ENCODE measurements at places on chromosomes 13 and 19.

GRCh38 chr19:1383312-1384084 is at the start of gene NDUFS7:
Gene NDUFS7 (plus strand): TSS chr19:1383907. CDS start chr19:1383927, 20 bp downstream.
- peak; percentile 80 for DNase-seq

DNA sequence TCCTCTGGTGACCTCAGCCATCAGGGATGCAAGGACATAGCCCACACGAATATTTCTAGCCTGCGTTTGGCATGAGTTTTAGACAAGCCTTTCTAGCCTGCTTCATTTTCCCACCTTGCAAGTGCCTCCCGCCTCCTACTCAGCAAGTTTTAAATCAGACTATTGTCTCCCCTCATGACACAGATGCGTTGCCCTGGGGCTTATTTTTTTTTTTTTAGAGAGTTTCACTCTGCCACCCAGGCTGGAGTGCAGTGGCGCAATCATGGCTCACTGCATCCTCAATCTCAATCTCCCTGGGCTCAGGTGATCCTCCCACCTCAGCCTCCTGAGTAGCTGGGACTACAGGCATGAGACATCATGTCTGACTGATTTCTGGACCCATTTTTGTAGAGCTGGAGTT is 14.6 kb downstream of the GJB2 start:
- DNase-seq = no peak

GRCh38 chr19:44515031-44515430 is 14.4 kb downstream of the CEACAM20 start:
- no peak for DNase-seq

DNA sequence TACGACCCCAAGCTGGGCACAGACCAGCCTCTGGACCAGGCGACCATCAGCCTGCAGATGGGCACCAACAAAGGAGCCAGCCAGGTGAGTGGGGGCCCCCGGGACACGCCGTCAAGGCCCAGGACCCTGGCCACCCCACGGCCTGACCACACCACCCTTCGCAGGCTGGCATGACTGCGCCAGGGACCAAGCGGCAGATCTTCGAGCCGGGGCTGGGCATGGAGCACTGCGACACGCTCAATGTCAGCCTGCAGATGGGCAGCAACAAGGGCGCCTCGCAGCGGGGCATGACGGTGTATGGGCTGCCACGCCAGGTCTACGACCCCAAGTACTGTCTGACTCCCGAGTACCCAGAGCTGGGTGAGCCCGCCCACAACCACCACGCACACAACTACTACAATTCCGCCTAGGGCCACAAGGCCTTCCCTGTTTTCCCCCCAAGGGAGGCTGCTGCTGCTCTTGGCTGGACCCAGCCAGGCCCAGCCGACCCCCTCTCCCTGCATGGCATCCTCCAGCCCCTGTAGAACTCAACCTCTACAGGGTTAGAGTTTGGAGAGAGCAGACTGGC is 9.6 kb downstream of the ELOF1 start:
- no peak for DNase-seq

- DNase-seq = no peak
These were observed 483.9 kb downstream of the FOXO1 start for GRCh38 chr13:40182591-40182990.

GRCh38 chr13:24124789-24125476 is 35.6 kb upstream of the SPATA13 start:
- DNase-seq = no peak

DNA sequence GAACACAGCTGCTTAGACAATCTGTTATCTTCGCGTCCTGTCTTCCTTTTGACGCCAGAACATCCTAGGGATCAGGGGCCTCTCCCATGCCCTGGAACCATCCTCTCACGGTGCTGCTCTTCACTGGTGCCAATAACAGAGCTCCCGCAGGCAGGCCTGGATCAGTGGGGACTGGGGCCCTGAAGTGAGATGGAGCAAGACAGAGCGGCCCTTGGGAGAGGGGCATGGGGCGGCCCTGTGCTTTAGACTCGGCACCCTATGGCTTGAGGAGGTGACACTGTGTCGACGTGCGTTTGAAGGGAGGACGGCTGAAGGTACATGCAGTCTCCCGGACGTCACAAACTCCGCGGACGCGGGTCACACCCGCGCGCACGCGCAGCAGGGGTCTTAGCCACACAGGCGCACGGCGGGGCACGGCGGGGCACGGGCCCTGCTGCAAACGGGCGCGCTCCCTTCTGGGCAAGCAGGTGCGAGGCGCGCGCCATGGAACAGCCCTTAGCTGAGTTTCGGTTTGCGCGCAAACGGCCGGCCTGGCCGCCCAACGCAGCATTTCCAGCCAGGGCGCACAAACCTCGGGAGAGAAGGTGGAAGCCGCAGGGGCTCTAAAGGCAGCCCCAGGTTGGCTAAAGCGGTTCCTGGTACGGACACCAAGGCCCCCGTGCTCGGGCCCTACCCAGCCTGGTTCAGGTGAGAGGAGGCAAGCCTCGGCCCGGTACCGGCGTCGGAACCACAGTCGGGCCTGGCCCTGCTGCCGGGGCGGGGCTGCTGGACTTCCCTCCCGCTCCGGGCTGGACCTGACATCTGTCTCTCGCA is 16.5 kb upstream of the RNF17 start:
- no peak for DNase-seq

DNA sequence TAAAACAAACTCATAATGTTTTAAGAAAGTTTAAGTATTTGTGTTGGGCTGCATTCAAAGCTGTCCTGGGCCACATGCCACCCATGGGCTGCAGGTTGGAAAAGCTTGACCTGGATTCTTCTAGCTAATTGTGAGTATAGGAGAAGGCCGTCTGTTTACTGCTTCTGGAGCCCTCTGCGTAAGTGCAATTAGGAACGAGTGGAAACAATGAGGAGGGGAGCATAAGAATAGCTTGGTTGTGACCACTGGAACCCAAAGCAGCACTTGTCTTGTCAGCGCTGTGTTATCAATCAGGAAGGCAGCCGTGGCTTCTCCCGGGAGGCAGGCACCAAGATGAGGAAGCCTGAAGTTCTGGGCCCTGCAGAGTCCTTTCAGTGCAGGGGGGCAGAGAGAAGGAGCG is 110.4 kb upstream of the MBNL2 start:
- no peak for DNase-seq

- DNase-seq = no peak
These were observed 132.9 kb downstream of the LIG4 start for GRCh38 chr13:108082481-108082880.

DNA sequence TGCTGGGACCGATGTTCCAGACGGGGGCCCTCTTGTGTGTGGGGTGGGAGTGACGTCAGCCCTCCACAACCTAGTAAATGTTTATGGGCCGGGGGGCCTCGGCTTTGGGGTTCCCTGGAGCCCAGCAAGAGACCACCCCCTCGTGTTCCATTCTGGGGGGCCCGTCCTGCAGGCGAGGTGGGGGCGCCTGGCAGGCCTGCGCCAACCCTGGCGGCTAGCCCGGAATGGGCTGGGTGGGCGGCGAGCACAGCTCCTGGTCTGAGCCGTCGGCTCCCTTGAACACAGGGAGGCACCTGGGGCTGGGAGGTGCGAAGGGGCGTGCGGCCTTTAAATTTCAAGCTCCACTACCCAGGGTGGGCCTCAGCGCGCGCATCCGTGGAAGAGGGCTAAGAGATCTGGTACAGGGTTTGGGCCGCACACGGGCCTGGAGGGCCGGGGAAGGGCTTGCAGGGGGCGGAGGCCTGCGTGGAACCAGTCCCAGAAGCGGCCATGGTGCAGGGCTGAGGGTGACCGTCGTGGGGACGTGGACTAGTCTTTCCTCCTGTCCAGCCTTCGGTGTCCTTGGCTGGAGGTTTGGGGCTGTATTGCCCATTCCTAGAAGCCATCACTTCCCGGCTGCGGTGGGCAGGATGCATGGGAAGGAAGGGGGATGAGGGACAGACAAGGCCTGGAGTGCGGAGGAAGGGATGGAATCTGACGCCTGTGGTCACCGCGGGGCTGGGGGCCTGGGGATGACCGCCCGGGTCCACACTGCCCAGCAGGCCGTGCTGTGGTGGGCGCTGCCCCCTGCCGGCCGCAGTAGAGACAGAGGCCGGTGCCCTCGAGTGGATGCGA is 11.4 kb downstream of the NDUFA11 start:
- no peak for DNase-seq
